Stimulated activated CD4-positive, alpha-beta T cell treated with anti-CD3 and anti-CD28 coated beads, TNF-alpha, amount 100 ng/mL, for 1 hour (primary cell): ENCODE measurements at places on chromosomes 2 and 18.

GRCh38 chr2:47558116-47558767 is 155.3 kb downstream of the MSH2 start:
- DNase-seq = no peak

DNA sequence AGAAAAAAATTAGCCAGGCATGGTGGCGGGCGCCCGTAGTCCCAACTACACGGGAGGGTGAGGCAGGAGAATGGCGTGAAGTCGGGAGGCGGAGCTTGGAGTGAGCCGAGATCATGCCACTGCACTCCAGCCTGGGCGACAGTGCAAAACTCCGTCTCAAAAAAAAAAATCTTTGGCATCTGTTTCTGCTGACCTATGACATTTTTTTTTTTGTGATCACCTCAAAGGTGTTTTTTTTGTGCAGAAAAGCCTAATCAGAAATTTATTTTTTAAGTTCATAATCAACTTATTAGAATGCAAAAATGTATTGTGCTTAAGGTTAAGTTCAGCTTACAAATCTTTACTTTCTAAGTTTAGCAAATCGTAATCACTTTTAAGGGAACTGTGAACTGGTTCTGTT is 45.6 kb downstream of the NAB1 start:
- DNase-seq = no peak

- no peak for DNase-seq
Measured at GRCh38 chr18:22609642-22610041, 191.9 kb upstream of the CTAGE1 start.

- DNase-seq = no peak
Measured at GRCh38 chr2:162607915-162608314, 230.7 kb downstream of the KCNH7 start.

DNA sequence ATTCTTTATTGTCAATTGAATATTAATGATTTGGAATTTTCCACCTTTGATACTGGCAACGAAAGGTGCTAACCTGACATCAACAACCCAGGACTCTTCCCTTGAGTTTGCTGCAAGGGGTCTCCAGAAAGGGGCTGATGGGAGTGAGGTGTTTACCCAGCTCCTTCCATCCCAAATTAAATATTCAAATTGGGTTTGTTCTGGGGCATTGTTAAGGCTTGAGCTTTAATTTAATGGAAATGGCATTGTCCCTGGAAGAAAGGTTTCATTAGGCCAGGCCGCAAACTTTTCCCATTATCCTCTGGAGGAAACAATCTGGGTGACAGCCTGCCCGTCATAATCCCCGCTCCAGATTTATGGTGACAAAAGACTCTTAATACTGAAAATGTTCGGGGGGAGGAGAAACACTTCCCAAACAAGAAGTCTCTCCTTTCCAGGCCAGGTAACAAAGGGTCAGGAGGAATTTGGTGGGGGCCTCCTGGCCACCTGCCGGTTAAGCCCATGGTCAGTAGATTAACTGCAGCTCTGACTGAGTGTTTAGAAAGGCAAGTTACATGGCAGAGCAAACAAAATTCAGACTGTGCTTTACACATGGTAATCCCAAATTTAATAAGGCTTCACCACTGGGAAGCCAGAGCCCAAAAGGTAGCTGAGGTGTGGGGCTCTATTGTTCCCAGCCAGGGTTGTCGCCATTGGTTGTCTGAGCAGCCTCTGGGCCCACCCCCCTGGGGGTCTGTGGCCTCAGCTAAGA is 151.4 kb upstream of the SIX3 start:
- DNase-seq = no peak

DNA sequence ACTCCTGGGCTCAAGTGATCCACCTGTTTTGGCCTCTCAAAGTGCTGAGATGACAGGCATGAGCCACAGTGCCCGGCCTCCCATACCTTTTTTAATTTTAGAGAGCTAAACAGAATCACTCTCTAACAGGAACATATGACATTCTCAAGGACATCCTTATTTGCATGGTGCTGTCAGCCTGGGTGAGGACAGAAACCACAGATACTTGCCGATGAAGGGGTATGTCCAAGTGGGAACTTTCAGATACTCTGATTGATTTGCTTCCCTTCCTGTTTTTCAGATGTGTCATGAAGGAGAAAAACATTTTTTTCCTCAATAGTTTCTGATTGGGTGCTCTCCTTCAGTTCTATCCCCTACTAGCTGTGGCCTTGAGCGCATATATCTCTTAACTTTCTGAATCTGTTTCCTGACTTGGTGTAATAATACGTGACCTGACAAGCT is 49.6 kb downstream of the MYO3B start:
- no peak for DNase-seq

GRCh38 chr2:10541775-10542432 is 93.8 kb upstream of the ODC1 start:
- DNase-seq = no peak

- no peak for DNase-seq
Measured at GRCh38 chr2:1754046-1754445, 9.7 kb upstream of the PXDN start.

DNA sequence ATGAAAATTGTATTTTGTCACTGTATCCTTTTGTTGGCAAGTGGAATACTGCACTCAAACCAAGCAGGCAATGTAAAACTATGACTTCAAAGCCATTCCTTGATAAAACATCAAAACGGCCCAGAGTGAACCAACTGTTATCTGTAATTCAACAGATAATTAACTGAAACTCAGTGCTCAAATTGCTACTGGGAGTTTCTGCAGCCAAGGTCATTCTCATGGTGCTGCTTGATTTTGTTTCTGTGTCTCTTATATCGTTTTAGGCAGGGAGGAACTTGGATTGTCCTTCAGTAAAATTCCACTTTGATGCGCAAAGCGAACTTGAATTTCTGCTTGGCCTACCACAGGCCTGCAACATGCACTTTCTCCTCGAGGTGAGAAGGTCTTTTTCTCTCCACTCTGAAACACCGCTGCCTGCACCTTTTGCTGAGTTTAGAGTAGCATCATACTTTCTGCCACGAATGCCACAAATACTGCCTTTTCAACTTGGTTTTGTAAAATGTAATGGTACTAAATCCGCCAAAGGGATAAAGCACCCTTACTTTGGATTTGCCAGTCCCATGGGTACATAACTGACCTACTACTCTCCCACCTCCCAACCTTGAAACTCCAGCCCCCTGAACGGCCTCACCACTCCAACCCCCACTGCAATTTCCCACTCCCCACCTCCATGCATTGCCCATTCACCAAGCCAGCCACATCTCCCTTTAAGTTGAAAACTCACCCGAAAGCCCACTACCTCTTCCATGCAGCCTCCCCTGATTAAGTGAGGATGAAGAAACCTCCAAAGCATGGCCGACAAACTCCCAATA is 204.7 kb downstream of the TGIF1 start:
- no peak for DNase-seq

DNA sequence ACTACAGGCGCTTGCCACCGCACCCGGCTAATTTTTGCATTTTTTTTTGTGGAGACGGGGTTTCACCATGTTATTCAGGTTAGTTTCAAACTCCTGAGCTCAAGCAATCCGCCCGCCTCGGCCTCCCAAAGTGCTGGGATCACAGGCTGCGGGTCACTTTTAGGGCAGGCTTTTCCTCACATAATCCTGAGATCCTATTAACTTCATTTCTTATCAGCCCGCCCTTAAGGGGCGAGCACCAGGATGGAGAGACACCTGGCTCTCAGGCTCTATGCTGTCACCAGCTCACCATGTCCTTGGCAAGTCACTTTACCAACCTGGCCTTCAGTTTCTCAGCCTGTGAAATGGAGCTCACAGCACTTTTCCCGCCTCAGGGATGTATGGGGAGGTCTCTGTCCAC is 23.0 kb downstream of the ZFP36L2 start:
- DNase-seq = no peak

- no peak for DNase-seq
Measured at GRCh38 chr2:182522405-182522896, 95.6 kb upstream of the PDE1A start.

- no peak for DNase-seq
Measured at GRCh38 chr2:238145046-238145445, 6.6 kb downstream of the KLHL30 start.

GRCh38 chr2:124804014-124804940 is 779.2 kb downstream of the CNTNAP5 start:
- DNase-seq = no peak

- DNase-seq = no peak
Measured at GRCh38 chr2:213989207-213989606, 421.6 kb upstream of the VWC2L start.

GRCh38 chr18:76822506-76823160 is at the start of gene ZNF236:
Gene ZNF236 (plus strand): TSS chr18:76822557. CDS start chr18:76822608, 51 bp downstream.
- DNase-seq = peak; percentile 44

- no peak for DNase-seq
Measured at GRCh38 chr2:105989070-105989469, 205.0 kb downstream of the UXS1 start.

GRCh38 chr18:56289381-56289780 is 349.0 kb downstream of the TXNL1 start:
- no peak for DNase-seq

DNA sequence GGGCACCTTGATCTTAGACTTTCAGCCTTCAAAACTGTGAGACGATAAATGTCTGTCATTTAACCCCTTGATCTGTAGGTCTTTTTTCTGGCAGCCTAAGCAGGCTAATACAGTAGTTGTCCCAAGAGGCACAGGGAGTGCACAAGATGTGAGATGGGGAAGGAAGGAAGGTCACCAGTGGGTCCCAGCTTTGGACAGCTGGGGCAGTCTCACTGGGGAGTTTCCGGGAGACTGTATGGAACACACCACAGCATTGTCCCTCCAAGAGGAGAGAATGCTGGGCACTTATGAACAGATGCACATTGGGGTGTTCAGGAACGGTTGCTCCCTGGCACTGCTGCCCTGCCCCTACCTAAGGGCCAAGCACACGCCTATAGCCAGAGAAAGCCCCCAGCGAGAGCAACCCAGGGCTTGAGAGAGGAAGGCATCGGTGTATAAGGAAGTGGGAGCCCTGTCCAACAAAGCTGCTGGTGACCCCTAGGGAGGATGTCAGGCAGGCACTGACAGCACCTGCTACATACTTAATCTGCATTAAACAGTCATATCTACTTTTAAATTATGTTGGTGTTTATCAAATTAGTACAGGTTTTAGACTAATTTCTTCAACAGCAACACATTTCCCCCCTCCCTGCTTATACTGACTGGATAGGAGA is 11.6 kb upstream of the NCK2 start:
- no peak for DNase-seq

DNA sequence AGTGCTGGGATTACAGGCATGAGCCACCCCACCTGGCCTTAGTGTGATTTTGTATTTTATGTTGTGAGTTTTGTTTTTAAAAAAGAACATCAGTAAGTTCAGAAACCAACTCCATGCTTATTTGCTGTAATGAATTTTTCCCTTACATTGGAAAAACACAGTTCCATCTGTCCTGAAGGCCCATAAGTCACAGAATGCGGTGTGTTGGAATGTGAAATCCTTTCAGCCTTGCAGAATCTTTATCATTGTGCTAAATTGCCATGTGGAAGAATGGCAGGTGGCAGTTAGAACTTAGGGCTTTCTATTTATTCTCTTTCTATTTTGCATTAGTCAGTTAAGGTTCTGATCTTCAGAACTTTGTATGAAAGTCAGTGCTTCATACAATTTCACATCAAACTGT is 52.6 kb downstream of the NEDD4L start:
- no peak for DNase-seq

GRCh38 chr2:16142383-16143361 is 202.3 kb downstream of the MYCN start:
- no peak for DNase-seq

DNA sequence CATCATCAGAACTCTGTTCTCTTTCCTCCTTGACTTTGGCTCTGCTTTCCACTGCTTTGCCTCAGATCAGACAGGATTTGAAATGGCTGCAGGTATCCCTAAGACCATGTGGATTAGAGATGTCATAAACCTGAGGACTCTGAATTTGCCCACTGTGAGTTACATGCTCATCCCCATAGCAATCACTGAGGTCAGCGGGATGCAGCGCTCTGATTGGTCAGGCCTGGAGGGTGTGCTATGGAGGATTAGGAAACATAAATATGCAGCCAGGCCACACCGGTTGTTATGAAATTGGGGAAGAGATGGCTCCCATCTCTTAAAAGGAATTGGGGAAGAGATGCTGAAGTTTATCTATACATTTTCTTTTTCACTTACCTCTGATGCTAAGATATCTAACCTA is 73.7 kb upstream of the DNAJC10 start:
- no peak for DNase-seq

DNA sequence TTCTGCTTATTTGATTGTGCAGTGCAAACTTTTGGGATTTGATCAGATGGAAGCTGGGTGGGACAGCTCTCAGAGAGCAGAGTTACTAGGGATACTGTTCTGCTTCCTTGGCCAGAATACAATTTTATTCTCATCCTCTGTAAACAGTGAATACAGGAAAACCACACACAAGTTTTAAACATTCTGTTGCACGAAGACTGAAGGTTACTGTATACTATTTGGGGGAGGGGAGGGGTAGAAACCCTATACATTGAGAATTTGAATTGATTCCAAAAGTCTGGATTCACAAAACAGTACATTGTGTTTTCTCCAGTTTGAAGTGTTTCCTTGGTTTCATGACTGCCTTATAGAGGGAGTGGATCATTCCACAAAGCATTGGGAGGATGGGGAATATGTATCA is 149.9 kb downstream of the SETBP1 start:
- DNase-seq = no peak

DNA sequence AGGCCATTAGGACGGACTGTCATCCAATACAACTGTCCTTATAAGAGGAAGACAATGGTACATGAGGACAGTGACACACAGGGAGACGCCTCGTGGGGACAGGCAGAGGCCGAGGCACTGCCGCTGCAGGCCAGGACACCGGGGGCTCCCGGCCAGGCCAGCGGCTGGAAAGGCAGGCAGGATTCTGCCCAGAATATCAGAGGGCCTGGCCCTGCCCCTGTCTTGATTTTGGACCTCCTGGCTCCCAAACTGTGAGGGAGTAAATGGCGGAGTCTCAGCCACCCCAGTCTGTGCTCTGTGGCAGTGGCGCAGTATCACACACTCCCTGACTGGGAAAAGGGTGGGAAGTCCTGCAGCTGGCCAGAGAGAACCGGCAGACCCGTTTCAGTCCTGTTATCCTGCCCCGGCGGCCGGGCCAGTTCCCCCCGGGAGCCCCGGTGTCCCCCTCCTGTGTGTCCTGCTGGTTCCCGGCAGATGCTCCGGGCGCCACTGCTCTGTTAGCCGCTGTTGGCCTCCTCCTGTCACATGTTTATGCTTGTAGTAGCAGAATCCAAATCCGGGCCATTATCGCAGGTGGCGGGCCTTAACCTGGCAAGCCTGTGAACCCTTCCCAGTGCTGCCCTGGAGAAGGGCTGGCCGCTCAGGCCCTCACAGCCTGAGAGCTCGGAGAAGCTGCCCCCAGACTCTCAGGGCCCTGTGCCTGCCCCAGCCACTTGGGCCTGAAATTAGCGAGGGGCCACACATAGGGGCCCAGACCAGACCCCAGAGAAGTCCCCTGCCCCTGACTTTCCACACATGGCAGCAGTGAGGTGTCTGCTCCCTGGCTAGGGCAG is 31.4 kb upstream of the TAF1B start:
- DNase-seq = no peak

GRCh38 chr18:2916184-2916583 is 69.4 kb downstream of the EMILIN2 start:
- DNase-seq = no peak
